ENCODE measurements at places on chromosomes 2 and 18.

- DNase-seq: no peak
Observed at GRCh38 chr18:45019469-45019868, 338.8 kb downstream of the SETBP1 start.

GRCh38 chr2:111189106-111189505 lies 68.4 kb downstream of the BCL2L11 start:
- no peak for DNase-seq

- no peak for DNase-seq
Observed at GRCh38 chr2:127504552-127505430, 21.5 kb downstream of the IWS1 start.

GRCh38 chr18:8373486-8373885 lies 235.8 kb upstream of the RAB12 start:
- DNase-seq: no peak

- DNase-seq: no peak
Observed at GRCh38 chr2:47056374-47056773, 98.7 kb downstream of the STPG4 start.

- peak; percentile 69 for DNase-seq
Observed at GRCh38 chr2:113282747-113283533, 4.2 kb upstream of the PAX8 start.

DNA sequence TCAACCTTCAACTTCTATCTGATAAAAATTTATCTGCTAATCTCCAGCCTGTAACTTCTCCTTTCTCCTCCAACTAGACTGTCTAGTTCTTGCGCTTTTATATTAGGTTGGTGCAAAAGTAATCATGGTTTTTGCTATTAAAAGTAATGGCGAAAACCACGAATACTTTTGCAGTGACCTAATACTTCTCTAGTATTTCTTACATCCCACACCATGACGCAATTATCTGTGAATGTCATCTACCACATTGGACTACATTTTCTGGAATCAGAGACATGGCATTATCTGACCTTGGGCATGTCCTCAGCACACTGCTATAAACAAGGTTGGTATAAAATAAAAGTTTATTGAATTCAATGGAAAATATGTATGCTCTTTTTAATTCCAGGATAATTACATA lies 370.2 kb upstream of the LYPD1 start:
- no peak for DNase-seq

- DNase-seq: no peak
Observed at GRCh38 chr18:34862561-34862960, 152.5 kb downstream of the DTNA start.

DNA sequence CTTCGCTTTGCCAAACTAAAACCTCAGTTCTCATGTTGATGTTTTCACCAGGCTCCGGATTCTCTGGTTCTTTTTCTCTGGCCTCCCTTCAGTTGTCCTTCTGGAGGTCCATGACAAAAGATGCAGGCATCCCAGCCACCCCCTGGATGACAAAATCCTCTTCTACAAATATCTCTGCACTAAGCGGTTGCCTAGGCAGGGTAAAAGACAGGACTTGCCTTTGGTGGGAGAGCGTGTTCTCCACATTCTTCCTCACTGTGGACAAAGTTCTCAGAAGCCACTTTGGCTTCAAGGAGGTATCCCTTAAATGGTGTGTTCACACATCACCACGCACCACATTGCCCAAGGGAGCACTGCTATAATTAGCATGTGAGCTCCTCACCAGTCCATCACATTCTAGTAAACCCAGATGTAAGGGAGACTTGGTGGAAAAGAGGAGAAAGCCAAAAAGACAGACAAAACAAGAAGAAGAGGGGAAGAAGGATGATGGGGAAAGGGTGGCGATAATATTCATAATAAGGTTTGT lies 23.6 kb upstream of the MRPL33 start:
- DNase-seq: no peak

DNA sequence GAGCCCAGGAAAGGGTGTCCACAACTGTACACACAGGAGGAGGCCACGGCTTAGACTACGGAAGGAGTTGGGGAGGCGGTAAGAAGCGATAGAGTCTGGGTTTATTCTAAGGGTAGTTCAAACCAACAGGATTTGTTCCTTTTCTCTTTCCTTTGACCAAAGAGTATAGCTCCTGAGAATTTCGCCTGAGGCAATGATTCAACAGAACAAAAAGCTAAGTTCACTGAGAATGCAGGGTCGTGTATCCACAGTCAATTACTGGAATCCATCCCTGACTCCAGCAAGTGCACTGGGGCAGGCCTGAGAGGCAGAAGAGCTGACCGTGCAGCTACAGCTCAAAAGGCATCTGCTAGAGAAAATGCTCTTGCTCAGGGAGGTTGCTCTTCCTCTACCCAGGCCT lies 140.9 kb downstream of the TFCP2L1 start:
- DNase-seq: no peak

DNA sequence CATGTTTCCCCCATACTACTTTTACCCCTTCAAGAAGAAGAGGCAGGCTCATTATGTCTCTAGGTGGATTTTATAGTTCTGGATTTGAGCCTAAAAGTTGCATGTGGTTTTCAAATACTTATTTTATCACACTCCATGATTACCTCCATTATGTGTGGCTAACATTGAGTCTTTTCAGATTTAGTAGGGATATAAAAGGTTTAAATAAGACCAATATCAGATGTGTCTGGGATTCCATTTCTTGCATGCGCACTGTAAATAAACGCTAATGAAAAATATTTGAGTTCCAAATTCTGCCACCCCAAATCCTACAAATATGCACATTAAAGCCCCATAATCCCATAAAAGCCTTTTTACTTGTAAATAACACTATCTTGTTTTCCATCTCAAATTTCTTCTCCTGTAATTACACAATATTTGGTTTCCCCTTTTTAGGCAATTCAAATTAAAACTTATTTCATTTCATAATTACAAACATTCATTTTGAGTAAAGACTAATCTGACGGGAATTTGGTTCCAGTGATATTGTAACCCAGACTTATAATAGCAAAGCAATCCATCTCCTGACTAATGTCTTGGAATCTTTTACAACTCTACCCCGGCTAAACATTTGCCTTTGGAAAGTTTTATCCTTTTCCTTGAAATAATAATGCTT lies 600.0 kb downstream of the SLC4A3 start:
- DNase-seq: no peak

DNA sequence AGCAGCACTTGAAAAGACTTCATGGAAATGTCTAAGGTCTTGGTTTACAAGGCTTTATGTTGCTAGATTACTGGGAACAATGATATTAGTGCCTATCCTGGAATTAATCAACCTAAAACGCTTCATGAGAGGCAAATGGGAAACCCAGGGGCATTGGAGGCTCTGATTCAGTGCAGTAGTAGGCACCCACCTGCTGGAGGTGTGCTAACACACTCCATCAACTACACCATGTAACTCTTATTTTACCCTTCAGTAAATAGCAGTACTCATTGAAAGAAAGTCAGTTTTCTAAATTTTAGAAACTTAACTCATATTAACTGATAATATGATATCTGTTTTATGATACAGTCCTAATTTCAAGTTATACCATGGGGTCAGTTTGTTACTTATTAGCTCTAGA lies 17.4 kb upstream of the HNRNPA3 start:
- DNase-seq: no peak

GRCh38 chr2:158677542-158677941 lies 117.6 kb upstream of the DAPL1 start:
- DNase-seq: no peak

DNA sequence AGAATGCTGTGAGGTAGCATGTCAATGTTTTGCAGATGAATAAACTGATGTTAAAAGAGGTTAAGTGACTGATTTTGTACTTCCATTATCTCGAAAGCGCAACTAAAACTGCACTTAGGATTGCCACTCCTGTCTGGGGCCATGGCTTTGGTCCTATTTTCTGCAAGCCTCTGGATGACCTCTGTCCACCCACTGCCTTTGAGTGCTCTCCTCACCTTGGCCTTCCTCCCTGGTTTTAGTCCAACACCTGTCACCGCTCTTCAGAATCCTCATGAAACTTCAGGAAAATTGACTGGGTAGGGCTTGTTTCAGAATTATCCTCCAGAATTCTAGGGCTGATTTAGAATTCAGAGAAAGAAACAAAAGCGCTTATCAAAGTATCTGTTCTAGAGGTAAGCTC lies 51.1 kb upstream of the HNMT start:
- no peak for DNase-seq

- DNase-seq: no peak
Observed at GRCh38 chr2:140067661-140068060, 1287.5 kb upstream of the NXPH2 start.

DNA sequence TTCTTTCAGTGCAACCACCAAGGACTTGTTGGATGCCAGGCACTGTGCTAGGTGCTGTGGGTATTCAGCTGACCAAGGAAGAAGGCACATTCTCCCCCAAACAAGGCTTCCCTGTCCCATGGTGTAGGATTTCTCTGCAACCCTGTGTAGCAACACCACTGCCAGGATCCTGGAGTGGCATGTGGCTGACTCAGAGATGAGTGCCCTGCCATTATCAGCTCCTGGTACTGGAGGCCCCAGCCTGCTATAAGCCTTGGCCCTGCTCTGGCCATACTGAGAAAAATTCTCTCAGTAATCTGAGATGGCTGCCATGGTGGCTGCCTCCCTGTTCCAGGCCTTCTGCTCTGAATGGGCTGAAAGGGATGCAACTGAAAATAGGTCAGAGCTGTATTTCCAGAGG lies 4.3 kb downstream of the SMYD5 start:
- DNase-seq: no peak

DNA sequence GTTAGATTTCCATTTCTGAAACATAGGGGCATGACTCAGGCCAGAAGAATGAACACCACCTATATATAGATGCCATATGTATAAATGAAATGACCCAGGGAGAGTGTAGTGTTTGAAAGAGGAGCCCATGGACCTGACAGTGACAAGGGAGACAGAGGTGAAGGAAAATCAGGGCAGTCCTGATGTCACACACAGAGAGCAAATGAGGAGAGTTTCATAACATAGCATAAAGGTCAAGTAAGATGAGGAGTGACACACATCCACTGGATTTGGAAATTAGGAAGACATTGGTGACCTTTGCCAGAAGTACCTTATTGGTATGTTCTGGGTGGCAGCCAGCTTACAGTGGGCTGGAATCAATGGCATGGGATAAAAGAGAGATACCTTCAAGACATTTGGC lies 276.7 kb downstream of the ZNF385B start:
- DNase-seq: no peak

GRCh38 chr2:98485453-98485755 lies 40.7 kb downstream of the INPP4A start:
- no peak for DNase-seq

DNA sequence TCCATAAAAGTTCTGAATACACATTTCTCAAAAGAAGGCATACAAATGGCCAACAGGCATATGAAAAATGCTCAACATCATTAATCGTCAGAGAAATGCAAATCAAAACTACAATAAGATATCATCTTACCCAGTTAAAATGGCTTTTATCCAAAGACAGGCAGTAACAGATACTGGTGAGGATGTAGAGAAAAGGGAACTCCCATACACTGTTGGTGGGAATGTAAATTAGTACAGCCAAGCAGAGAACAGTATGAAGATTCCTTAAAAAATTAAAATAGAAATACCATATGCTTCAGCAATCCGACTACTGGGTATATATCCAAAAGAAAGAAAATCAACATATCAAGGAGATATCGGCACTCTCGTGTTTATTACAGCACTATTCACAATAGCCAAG lies 1312.5 kb downstream of the DSC3 start:
- DNase-seq: no peak

DNA sequence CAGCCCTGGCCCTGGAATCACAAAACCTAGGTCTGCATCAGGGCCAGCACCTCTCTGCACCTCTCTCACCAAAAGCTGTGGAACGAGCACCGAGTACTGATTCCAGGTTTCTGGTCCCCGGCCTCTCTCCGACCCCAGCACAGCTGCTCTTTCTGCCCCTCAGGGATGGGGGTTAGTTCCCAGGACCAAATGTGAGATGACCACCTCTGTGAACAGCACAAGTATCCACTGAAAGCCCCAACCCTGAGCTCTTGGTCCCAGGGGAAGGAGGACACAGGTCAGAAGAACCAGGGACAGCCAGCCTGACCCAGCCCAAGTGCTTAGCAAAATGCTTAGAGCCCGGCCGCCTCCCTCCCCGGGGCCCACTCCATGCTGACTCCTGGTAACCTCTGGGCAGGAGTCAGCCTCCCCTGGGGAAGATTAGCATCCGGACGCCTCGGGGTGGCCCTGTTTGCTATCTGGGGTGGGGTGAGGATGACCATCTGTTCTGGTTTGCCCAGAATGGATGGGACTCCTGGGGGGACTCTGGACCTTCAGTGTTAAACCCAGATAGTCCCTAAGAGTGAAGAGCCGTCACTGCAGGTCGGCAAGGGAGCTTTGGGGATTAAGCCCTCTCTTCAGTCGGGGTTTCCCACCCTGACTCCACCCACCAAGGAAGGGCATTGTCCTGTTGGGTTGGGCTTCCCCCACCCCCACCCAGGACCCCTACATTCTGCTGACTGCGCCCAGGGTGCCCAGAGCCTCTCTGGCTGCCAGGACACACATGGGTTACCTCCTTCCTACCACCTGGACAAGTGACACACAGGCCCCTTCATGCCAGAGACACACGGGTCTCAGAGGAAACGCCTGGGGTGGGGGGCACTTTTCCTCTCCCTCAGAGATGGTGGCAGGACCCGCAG lies 9.4 kb upstream of the GPR55 start:
- DNase-seq: no peak

- DNase-seq: no peak
Observed at GRCh38 chr2:136436936-136437335, 319.0 kb upstream of the CXCR4 start.

DNA sequence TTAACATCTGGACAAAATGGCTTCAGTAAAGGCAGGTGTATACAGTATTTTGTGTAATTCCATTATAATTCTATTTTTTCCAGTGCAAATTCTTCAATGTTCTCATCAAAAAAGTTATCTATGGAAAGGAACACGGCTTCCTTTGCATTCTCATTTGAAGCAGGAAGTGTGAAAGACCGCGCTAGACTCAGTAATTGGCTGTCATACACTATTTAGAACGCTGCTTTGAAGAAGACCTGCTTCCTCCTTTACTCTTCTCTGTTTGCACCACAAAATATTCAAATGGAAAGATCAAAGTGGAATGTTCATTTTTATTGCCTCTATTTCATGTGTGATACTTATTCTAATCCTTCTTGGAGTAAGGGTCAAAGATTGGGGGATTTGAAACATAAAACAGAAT lies 883.7 kb downstream of the TSN start:
- no peak for DNase-seq

DNA sequence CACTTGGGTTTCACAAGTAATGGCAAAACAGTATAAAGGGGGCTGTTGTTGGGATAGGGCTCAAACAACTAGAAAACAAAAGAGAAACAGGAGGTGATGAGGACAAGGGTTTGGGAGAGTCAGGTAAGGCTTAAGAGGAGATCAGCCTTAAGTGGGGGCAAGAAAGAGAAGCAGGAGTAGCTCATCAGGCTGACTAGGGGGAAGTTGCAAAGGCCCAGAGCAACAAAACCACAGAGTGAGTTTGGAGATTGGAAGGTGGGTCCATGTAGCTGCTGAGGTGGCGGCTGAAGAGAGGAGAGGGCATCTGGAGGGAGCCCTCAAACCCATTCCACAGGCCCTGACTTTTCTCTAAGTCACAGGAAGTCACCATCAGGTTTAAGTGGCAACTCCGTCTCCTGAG lies 126.0 kb downstream of the MREG start:
- no peak for DNase-seq

- no peak for DNase-seq
Observed at GRCh38 chr2:211789982-211790381, 748.6 kb downstream of the ERBB4 start.

- DNase-seq: peak; percentile 72
Observed at GRCh38 chr18:11689669-11690565, 853 bp downstream of the GNAL start.

Measured in right kidney (tissue), 9 donors.